Tongue (tissue), 3 donors: ENCODE measurements at places on chromosomes 11 and 22. TPM values are rescaled to one million over a fixed set of nuclear protein-coding genes. Genes with fewer than 3 reads are reported as not detected.

The PLAAT5 gene
- 2.3 TPM for total RNA-seq

The OR52N4 gene
- not detected for total RNA-seq

The SAA2 gene
- not detected for total RNA-seq

The PTDSS2 gene
- 20.1 TPM for total RNA-seq

The FGF4 gene
- total RNA-seq, result not detected

The FJX1 gene
- total RNA-seq, result 9.2 TPM

The ART5 gene
- total RNA-seq, result 3.6 TPM

DNA sequence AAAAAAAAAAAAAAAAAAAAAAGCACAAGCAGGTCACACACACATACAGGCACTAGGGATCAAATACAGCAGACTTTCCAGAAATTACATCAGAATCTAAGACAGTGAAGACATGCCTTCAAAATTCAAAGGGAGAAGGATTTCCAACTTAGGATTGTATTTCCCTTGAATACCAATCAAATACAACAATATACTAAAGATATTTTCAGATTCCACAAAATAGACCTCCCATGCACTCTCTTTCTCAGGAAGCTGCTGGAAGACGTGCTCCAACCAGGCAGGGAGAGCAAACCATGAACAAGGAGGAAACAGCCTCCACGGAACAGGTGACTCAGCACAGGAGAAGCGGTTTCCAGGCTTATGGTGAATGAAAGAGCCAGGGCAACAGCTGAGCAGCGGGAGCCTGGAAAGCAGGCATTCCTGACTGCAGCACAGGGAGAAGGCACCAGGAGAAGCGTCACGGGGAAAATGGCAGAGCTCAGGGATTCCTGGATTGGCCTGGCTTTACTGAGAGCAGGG is 32.0 kb downstream of the TMEM184B start:
- peak; percentile 89 for DNase-seq

GRCh38 chr11:62458212-62459002 is 39.6 kb downstream of the SCGB1A1 start:
- DNase-seq, result no peak

DNA sequence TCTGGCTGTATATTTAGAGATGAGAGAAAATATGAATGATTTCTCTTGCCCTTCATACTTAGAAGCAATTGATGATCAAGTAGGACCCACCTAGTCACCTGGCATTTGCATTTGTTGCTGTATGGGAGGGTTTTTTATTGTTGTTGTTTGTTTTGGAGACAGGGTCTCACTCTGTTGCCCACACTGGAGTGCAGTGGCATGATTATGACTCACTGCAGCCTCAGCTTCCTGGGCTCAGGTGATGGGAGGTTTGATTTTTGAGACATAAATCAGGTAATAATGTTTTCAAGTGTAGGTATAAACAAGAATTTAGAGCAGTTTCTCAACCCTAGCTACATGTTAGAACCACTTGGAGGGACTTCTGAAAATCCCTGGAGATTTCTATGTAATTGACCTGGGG is 63.0 kb downstream of the TNRC6B start:
- DNase-seq, result no peak

- DNase-seq, result peak; percentile 16
Measured at GRCh38 chr11:27864091-27864491, 163.8 kb upstream of the BDNF start.

DNA sequence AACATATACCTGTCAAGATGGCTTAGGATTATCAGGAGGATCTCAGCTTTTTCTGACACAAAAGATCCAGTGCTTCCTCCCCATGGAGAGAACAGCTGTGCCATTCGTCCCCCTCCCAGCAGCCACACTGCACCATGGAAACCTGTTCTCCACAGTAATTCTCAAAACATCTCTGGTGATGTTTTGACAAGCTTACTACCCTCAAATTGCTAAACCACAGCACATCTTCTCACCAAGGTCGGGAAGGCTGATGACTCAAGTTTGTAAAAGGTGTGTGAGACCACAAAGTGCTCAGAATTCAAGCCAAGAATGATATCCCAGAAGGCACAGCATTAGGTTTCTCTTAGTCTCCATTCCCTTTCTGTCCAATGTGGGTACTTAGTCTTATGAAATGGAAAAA is 3.9 kb upstream of the RAB38 start:
- no peak for DNase-seq

GRCh38 chr11:132112846-132113245 is 742.4 kb downstream of the NTM start:
- no peak for DNase-seq

- DNase-seq, result no peak
Measured at GRCh38 chr11:80873310-80873999, 1432.6 kb upstream of the TENM4 start.

DNA sequence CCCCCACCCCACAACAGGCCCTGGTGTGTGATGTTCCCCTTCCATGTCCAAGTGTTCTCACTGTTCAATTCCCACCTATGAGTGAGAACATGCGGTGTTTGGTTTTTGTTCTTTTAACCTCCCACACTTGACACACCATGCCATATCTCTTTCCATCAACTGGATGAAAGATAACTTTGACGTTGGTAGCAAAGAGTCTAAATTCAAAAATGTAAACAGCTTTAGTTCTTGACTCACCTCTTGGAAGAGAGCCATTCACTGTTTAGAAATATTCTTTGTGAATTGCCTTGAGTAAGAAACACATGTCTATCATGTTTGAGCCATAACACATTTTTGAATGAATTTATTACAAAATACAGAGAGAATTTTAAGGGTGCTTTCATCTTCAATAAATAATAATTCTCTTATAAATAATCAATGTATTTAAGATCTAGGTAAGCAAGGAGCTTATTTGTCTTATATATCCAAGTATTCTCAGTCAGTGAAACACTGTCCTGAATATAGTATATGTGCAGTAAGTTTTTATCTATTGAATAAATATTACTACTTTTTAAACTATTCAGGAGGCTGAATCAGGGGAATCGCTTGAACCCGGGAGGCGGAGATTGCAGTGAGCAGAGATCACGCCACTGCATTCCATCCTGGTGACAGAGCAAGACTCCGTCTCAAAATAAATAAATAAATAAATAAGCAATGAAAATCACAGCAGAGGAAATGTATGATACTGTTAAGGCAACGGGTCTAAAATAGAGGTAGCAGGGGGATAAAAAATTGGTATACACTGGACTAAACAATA is 6.7 kb downstream of the CARD18 start:
- DNase-seq, result no peak
